CD4-positive, alpha-beta T cell treated with Interferon gamma for 1 hour (primary cell): ENCODE measurements at places on chromosomes 12 and 14.

- DNase-seq, result no peak
Measured at GRCh38 chr12:34107781-34108404, 85.6 kb downstream of the ALG10 start.

DNA sequence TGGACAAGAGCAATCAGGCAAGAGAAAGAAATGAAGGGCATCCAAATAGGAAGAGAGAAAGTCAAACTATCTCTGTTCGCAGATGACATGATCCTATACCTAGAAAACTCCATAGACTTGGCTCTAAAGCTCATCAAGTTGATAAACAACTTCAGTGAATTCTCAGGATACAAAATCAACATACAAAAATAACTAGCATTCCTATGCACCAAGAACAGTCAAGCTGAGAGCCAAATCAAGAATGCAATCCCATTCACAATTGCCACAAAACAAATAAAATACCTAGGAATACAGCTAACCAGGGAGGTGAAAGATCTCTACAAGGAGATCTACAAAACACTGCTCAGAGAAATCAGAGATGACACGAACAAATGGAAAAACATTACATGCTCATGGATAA is 417.5 kb upstream of the ATP2B1 start:
- no peak for DNase-seq

GRCh38 chr12:125193376-125194152 is 128.3 kb downstream of the AACS start:
- DNase-seq, result no peak

DNA sequence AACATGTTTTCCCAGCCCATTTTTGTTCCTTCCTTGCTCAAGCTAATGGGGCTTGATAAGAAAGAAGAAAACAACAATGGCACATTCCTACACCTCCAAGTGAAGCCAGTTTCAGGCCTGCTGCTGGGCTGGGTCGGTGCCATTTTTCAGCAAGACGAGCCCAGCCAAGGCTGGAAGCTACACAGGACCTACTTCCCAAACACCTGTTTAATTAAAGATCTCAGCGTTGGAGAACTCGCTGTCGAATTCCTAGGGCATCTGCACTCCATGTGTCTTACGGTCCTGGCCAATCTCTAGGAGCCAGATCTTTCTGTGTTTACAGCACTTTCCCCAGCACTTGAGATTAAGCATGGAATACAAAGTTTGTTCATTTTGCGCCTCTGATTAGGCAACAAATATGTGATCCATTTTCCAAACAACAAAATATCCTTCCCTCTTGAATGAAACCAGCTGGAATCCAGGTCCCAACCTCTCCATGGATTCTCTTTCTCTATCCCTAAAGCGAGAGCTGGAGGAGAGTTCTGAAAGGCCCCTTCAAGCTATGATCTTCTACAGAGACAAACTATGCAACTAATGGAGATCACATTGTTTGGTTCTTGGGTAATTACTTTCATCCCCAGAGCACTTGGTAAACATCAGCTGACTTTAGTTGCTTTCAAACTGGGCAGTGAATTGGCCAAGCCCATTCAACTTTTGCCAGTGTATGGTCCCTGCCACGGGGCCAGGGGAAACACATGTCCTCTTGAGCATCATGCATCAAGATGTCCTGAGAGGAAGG is 34.3 kb upstream of the TC2N start:
- no peak for DNase-seq

GRCh38 chr12:11780521-11781101 is 131.1 kb downstream of the ETV6 start:
- no peak for DNase-seq

DNA sequence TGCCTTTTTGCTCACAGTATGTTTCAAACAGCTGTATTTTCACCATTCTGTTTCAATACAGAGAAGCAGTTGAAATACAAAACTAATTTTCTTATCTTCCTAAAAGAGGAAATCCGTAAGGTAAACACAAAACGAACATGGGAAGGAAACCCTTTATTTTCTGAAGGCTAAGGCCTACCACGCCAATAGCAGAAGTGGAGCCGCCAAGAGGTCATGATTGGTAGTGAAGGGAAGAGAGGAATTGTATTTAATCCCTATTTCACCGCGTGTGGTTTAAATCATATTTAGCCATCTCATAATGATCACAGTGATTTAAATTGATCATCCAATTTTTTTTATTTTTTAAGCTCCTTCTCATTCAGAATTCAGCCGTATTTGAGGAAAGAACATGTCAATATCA is 398.2 kb downstream of the PRKD1 start:
- DNase-seq, result no peak

GRCh38 chr12:56237552-56237951 is 7.7 kb downstream of the SLC39A5 start:
- DNase-seq, result no peak

DNA sequence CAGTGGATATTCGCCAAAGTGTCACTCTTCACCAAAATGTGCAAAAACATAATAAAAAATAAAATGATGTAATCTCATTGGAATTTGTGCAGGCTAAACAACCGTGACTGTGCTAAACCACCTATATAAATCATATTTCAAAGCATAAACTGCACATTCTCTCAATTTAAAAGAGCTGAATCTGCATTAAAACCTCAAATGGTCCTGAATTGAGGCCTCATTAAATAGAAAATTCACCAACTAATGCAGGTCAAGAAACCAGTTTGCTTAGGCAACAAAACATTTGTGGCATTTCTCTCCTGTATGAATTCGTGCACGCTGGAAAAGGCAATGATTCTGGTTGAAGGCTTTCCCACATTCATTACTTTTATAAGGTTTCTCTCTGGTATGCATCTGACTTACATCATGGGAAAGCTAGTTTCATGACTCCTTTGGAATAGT is 80.1 kb upstream of the IFNG-AS1 start:
- no peak for DNase-seq

DNA sequence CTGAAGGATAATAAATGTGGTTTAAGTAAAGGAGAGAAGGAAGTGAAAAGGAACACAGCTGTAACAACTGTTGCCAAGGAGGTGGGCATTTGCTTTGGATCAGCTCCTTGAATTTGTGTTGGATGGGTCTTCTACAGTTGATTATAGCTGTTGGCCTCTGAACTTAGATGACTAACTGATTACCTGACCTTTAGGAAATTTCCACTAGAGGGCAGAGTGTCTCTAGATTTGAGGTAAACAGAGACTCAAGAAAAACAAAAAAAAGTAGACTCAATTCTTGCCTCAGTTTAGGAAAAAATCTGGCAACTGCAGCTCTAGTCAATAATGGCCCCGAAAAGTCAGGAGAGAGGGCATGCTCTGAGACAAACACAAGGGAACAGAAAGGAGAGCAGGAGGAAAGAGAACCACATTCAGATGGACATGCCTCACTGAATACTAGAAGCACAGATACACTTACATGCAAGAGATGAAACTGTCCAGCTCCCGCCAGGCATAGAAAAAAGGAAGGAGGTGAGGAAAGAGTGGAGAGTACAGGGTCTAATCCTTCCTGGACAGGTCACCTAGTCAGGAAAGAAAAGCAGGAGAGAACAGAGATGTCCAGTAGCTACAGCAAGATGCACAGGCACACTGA is 20.6 kb downstream of the COX14 start:
- no peak for DNase-seq

GRCh38 chr12:9730591-9730990 is 2.3 kb downstream of the CLECL1 start:
- DNase-seq, result no peak

- DNase-seq, result no peak
Measured at GRCh38 chr14:101491841-101492240, 69.5 kb upstream of the DIO3 start.

GRCh38 chr14:36021030-36021422 is 155.5 kb downstream of the PTCSC3 start:
- no peak for DNase-seq

DNA sequence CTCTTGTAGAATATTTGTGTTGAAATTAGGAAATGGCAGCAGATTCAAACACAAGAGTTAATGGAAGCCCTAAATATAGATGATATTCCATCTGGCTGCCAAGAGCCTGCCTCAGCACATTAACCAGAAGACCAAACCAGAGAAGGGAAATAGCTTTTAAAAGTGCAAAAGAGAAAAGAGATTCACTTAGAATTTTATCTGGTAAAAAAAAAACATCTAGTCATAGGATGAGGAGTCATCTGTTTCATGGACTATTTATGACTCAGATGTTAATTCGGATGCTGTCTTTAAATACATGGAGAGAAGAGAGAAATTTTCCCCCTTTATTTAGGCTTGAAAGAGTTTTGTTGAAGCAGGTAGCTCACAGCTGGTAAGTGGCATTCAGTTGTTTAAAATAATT is 201.6 kb upstream of the NUDT4 start:
- DNase-seq, result no peak

DNA sequence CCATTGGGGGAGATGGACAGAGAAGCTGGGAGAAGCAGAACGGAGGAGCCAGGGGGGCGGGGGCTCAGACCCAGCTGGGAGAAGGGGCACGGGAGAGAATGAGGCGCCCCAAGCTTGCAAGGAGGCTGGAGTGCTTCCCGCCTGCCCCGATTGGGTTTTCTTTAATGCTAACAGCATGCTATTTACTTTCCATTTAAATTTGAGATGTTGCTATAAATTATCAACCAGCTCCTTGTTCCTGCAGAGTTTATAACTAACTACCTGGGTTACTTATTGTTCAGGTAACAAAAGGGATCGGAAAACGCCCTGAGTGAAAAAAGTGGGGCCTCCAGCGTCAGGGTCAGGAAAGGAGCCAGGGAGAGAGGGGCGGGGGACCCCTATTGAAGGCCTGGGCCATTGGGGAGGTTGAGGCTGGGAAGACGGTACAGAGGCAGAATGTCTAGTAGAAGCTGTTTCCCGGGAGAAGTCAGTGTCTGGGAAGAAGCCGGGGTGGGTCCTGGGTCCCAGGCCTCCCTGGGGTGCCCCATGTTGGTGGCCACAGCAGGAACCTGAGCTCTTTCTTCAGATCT is 2.5 kb downstream of the HNF1A start:
- no peak for DNase-seq
